ENCODE measurements at places on chromosomes 2 and 18. TPM values are rescaled to one million over a fixed set of nuclear protein-coding genes. Genes with fewer than 3 reads are reported as not detected.

- H3K4me3 ChIP-seq = no peak overlapping the region
- no peak for DNase-seq
- no peaks in the 10 kb centered on the region for H3K27me3 ChIP-seq
- no peak overlapping the region for H3K27ac ChIP-seq
Observed at GRCh38 chr2:196675963-196676362, 36.4 kb downstream of the CCDC150 start.

The CCDC121 gene
- total RNA-seq = 0.79 TPM

The GRP gene
- not detected for total RNA-seq

DNA sequence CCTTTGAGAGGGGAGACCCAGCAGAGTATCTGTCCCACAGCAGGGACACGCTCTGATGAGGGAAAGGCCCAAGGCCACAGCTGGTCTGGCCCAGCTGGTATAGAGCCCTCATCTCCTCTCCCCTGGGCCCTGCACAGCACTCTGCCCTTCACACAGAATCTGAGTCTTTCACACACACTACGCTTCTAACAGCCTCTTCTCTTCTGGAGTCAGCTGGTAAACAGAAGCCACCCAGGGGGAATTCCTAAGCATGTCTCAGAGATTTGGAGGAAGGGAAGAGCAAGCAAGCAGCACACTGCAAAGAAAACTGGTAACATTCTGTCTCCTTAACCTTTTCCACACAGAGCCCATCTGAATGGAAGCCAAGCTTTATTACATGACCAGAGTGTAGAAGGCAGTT lies 121.1 kb upstream of the ACAA2 start:
- no peaks in the 10 kb centered on the region for H3K36me3 ChIP-seq
- no peak overlapping the region for H3K27ac ChIP-seq
- DNase-seq = no peak
- no peaks in the 10 kb centered on the region for H3K4me1 ChIP-seq

The EGR4 gene
- 0.69 TPM for total RNA-seq

GRCh38 chr2:43818761-43819160 lies 19.9 kb downstream of the ABCG5 start:
- H3K27ac ChIP-seq = no peak overlapping the region
- DNase-seq = no peak
- no peaks in the 10 kb centered on the region for H3K4me1 ChIP-seq
- H3K36me3 ChIP-seq = no peaks in the 10 kb centered on the region
- H3K4me3 ChIP-seq = no peak overlapping the region

DNA sequence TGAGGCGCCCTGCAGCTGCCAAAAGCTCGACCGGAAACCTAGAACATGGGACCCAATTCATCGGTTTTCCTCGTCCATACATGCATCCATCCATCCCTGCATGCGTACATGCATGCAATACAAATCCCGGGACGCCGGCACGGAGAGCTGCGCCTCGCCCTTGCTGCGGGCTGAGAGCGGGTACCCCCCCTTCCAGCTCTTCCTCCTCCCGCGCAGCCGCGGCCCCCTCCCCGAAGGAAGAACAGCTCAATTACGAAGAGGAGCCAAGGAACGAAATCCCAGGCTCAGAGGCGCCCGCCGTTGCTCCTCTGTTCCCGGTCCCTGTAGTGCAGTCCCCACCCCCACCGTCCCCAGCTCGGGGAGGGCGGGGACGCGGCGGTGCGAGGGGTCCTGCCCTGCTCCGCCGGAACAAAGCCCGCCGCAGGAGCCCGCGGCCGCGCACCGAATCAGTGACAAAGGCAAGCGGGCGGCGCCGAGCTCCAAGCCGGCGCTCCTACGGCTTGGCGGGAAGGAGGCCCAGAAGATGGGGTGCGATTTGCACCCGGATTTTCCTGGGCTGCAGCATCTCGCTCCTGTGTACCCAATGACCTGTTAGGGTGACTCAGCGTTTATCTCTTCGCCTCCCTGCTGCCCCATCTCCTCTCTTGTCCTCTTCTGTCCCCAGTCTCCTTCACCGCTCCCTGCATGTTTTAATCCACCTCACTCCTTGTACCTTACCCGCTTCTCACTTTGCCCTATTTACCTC lies 8.9 kb upstream of the POU3F3 start:
- H3K4me3 ChIP-seq = no peak overlapping the region
- no peaks in the 10 kb centered on the region for H3K36me3 ChIP-seq
- H3K27ac ChIP-seq = no peak overlapping the region
- peaks cover 57% of the 10 kb centered on the region for H3K27me3 ChIP-seq
- H3K4me1 ChIP-seq = no peaks in the 10 kb centered on the region
- no peak for DNase-seq

GRCh38 chr2:86519349-86519748 lies 43.9 kb downstream of the CHMP3 start:
- DNase-seq = no peak
- H3K27ac ChIP-seq = no peak overlapping the region
- H3K27me3 ChIP-seq = no peaks in the 10 kb centered on the region
- no peaks in the 10 kb centered on the region for H3K4me1 ChIP-seq
- H3K36me3 ChIP-seq = peaks cover 11% of the 10 kb centered on the region

The CNDP1 gene
- total RNA-seq = 0.15 TPM

The HTR2B gene
- total RNA-seq = 0.17 TPM

The POTEC gene
- total RNA-seq = not detected

DNA sequence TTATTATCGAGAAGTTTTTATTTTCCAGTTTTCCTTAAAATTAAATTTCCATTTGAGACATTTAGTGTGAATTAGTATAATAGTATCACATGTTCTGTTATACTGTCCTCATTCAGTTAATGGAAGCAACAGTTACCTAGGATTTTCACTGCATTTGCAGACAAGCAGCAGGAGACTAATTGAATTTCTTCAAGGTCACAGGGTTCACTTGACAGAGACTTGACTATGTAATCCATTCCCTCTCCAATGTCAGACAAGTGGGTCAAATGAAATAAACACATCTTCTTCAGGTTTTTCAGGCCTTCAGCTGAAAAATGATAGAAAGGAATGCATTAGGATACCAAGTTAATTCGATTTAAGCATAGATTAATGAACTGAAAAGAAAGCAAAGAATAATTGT lies 26.7 kb downstream of the NLRC4 start:
- no peaks in the 10 kb centered on the region for H3K36me3 ChIP-seq
- H3K27ac ChIP-seq = no peak overlapping the region
- H3K4me3 ChIP-seq = no peak overlapping the region
- no peaks in the 10 kb centered on the region for H3K4me1 ChIP-seq
- no peaks in the 10 kb centered on the region for H3K27me3 ChIP-seq

DNA sequence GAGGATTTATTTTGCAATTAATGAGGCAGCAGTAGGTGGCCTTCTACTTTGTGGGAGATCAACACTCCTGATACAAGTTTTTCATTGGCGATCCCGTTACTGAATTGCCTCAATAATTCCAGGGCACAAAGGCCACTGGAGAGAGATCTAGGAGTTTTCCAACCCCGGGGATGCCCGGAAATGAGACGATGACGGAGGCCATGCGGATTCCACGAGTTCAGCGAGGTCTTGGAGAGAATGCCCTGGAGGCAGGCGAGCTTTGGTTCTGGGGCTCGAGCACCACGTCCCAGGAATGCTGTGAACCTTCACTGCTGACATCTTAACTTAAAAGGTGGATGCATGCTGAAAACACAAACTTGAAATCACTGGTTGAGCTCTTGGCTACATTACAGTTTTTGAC lies 74.2 kb downstream of the LDLRAD4 start:
- DNase-seq = no peak
- H3K4me3 ChIP-seq = no peak overlapping the region
- peaks cover 48% of the 10 kb centered on the region for H3K4me1 ChIP-seq
- H3K27me3 ChIP-seq = no peaks in the 10 kb centered on the region
- no peak overlapping the region for H3K27ac ChIP-seq
- H3K36me3 ChIP-seq = no peaks in the 10 kb centered on the region

All from CD4-positive, CD25-positive, alpha-beta regulatory T cell (primary cell).